Islet precursor cell (in vitro differentiated cells): ENCODE measurements at places on chromosomes 1 and 21.

GRCh38 chr21:27564684-27565301 lies 597.9 kb upstream of the ADAMTS5 start:
- peak; percentile 63 for DNase-seq

- no peak for DNase-seq
Observed at GRCh38 chr1:165328136-165328535, 28.4 kb downstream of the LMX1A start.

DNA sequence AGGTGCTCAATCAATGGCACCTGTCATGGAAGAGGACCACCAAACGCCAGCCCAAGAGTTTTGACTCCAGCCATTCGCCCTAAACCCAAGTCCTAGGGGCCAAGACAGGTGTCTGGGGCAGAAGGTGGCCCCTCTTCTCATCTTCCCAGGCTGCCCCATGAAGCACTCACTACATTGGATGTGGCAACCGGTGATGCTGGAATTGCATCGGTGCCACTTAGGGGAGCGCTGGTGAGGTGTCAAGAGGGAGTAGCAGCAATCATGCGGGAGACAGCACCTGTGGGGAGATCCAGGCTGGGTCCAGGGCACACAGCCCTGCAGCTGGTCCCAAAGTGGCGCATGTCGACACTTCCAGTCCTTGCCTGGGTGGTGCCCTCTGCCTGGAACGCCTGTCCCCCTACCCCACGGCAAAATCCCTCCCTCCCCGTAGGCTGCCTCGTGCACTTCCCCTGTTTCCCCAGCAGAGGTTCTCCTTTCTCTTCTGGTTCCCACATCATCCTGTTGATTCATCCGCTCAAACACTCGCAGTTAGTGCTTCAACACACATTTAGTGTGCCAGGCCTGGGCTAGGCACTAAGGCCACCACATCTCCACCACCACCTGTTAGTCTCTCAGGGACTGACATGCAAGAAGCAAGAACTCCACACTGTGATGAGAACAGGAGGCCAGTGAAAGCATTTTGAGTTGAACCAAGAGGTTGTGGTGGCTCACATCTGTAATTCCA lies 18.5 kb downstream of the PLA2G2D start:
- DNase-seq = peak; percentile 76

GRCh38 chr1:100607628-100608240 lies 69.8 kb downstream of the GPR88 start:
- no peak for DNase-seq

DNA sequence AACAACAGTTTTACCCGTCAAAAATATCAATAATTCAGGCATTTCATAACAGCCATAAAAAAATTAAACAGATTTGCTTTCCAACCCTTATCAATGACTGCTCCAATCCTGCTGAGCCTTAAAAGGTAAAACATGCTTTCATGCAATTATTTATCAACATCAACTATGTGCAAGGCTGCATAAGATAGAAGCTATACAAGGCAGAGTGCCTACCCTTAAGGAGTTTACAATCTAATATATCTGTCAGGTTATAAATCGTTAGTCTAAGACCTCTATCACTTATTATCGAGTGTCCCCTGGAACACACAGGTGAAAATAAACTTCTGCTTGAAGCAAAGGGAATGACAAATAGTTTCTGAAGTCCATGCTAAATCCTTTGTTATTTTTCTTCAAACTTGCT lies 1.8 kb downstream of the ERRFI1 start:
- DNase-seq = no peak

- no peak for DNase-seq
Observed at GRCh38 chr21:38772646-38773045, 33.1 kb upstream of the ETS2 start.

- no peak for DNase-seq
Observed at GRCh38 chr1:227140376-227140775, 177.9 kb downstream of the CDC42BPA start.

GRCh38 chr1:26352338-26352679 lies 1.6 kb downstream of the CRYBG2 start:
- DNase-seq = no peak

GRCh38 chr1:229279242-229279641 lies 8.3 kb downstream of the RAB4A start:
- no peak for DNase-seq

GRCh38 chr1:112253366-112253765 lies 142.6 kb upstream of the CTTNBP2NL start:
- DNase-seq = no peak

DNA sequence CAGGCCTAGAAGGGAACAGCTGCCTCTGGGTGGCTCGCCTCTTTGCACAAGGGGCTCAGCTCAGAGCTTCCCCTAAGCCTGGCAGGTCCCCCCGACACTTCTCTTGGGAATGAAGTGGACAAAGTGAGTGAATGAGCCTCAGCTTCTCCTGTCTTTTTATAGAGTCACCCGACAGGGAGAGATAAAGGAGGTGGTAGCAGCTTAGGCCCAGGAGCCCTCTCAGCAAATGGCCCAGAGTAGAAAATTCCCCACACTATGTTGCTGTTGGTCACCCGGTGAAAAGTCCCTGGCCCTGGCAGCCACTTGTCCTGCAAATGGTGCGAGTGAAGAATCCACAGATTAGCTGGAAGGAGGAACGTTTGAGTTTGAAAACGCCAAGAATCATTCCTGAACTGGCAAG lies 2.4 kb downstream of the CLDN14 start:
- DNase-seq = no peak

GRCh38 chr1:93708734-93709481 lies 27.3 kb upstream of the BCAR3 start:
- DNase-seq = peak; percentile 81

GRCh38 chr1:3998086-3998485 lies 98.0 kb upstream of the C1orf174 start:
- peak; percentile 81 for DNase-seq

DNA sequence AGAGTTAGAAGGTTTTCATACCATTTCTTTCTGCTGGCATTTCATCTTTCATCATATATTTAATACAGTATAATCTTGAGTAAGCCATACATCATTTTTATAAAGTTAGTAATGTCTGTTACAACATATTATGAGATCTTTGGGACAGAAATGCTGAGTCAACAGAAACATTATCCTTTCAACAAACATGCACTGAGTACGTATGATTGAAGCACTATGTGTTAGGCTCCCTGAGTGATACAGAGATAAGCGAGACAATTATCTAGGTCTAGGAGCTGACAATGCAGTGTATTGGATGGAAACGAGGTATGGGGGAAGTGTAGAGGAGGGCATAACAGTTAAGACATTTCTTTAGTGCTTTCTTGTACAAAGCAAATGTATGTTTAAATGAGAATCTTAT lies 19.7 kb upstream of the GPR52 start:
- no peak for DNase-seq

GRCh38 chr21:31346256-31346821 lies 2.3 kb upstream of the TIAM1 start:
- DNase-seq = peak; percentile 51

- DNase-seq = peak; percentile 35
Observed at GRCh38 chr1:228333739-228334115, 72.9 kb downstream of the TRIM11 start.

DNA sequence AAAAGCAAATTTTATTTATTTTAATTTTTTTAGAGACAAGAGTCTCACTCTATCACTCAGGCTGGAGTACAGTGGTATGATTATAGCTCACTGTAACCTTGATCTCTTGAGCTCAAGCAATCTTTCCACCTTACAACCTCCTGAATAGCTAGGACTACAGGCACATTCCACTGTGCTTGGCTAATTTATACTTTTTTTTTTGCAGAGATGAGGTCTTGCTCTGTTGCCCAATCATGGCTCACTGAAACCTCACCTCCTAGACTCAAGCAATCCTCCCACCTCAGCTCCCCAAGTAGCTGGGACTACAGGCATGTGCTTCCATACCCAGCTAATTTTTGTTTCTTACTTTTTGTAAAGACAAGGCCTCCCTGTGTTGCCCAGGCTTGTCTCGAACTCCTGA lies 49.5 kb downstream of the DR1 start:
- no peak for DNase-seq

DNA sequence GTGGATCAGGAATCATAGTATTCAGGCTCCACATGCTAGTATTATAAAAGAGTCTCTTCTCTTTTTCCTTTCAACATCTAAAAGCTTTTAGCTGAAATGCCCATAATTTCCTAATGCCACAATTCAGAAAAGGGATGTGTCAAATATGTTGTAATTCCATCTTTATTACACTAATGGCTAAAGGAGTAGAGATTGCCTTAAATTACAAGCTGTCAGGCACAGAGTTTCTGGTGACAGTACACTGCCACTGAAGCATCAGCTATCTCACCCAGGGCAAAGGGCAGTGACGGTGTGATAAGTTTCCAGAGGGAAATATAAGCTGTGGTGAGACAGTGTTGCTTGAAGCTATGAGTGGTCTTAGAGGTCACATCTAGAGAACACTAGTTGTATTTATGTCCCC lies 581.1 kb downstream of the KCNT2 start:
- DNase-seq = no peak

GRCh38 chr1:199678771-199679170 lies 348.7 kb upstream of the NR5A2 start:
- DNase-seq = no peak
